ENCODE measurements at places on chromosomes 13 and 19. TPM values are rescaled to one million over a fixed set of nuclear protein-coding genes. Genes with fewer than 3 reads are reported as not detected.

GRIN3B gene
- total RNA-seq, result 3.2 TPM

CCDC8 gene
- not detected for total RNA-seq

CDX2 gene
- total RNA-seq, result 1.2 TPM

SLITRK5 gene
- total RNA-seq, result 0.51 TPM

DCT gene
- total RNA-seq, result not detected

Measured in A549 treated with Hydrocortisone at 1 μM for 4 hours (cell line).